ENCODE measurements at places on chromosomes 1 and 21.
A peak's percentile ranks its signal among the peaks of the same experiment; 100 is the strongest.

DNA sequence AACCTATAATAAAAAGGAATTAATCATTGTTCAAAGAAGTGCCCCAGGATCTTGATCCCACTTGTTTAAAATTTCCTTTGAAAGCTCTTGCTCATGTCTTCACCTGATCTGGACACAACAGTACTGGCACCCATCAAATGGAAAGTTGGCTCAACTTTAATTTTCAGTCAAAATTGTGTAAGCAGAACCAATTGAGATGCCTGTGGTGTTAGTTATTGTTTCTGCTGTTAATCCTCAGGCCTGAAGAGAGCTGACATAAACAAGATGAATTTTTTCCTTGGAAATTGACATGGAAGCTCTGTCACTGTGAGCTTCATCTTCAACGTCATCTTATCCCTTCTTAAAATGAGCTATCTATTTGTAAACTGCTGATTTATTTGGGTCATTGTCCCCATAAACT, 88.3 kb upstream of the TNFSF4 start:
- DNase-seq = peak; percentile 21

DNA sequence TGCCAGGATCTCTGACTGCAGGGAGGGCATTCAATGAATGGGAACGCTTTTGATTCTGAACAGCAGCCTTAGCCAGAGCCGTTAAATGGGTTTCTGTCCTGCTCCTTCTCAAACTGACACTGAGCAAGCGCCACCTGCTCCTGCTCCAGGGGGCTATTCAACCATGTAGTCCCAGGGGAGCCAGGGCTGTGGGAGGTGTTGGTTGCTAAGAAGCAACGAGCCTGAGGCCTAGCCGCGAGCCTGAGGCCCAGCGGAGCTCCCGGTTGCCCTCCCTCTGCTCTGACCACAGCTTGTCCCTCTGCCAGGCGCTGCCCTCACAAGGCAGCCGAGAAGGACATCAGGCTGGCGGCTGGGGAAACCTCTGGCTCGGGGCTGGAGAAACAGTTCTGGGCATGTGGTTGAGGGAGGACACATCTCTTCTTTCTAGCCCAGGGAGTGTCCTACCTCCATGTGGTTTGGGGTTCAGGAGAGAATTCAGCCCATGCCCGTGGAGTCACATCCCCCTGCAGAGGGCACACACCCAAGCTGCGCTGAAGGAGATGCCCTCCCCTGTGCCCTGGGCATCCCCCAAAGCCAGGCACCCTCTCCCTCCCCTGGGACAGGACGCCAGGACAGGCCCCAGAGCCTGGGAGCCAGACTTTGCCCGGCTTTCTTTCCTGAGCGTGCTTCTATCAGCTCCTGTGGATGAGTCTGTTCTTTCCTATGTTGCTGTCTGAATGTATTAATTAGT, 18.0 kb downstream of the PCP4 start:
- DNase-seq = no peak

DNA sequence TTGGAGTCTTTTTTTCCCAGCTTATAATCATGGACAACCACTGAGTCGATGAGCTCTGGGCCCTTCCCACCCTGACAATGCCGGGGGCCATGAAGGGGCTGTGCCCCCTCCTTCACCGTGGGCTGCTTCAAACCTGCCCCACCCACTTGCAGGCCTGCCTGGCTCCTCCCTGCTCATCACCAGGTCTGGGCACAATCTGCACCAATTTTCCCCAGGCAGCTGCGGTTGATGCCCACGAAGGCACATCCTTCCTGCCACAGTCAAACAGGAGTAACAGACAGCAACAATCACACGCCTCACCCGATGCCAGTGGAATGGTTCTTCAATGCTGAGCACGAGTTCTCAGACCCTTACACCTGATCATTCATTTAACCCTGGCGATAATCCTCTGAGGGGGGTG, 18.9 kb downstream of the PGLYRP3 start:
- no peak for DNase-seq

DNA sequence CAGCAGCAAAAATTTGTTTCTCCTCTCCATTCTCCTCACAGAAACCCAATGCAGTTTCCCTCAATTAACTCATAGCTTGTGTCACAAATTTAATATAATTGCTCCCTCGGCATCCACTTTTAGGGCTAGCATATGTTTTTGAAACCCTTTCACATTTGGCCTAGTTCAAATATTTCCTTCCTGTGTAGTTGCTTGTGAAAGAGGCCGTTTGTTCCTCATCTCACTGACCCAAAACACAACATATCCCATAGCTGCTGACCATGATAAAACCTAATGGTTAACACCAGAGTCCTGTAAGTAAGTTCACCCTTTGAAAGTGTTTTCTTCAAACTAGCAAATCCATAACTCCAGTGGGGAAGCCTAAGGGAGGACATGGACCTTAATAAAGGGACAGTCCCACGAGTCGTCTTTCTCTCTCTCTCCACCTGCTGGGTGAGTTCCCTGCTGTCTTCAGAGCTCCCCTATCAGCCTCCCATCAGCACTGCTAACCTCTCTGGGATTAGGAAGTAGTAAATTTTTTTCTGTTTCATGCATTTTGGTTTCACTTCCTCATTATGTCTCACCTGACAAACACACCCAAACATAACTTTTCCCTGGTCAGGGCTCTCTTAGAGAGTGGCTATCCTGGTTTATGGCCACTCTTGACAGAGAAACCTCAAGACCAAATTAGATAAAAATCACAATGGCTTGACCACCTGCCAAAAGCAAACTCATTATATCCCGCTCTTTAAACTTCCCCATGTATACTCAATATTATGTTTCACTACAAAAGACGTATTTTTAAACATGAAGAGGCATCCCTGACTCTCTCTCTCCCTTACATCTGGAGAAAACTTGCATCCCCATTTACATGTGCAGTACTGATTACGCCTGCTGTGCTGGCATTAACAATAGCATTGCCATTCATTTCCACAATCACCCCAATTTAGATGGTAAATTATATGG, 177.7 kb upstream of the HP1BP3 start:
- no peak for DNase-seq

- DNase-seq = no peak
Measured at GRCh38 chr21:37737507-37737906, 178.8 kb downstream of the KCNJ6 start.

DNA sequence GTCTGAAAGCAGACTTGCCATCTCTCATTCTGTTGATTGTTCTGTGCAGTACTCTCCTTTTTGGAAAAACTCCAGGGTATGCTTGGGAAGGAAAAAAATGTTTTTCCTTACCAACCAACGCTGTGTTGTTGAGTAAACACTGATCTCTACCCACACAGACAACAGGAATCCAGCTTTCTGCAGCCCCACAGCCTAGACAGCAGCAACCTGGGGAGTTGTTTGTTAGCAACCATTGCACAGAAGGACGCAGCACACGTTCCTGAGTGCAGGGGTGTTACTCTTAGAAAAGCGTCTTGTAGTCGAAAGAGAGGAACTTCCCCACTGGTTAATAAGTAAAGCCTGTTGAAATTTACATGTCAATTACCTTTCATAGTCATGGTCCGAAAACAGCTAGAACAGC, 56.6 kb downstream of the SMYD2 start:
- DNase-seq = peak; percentile 59

GRCh38 chr1:93588206-93588605, 93.4 kb downstream of the BCAR3 start:
- peak; percentile 64 for DNase-seq

DNA sequence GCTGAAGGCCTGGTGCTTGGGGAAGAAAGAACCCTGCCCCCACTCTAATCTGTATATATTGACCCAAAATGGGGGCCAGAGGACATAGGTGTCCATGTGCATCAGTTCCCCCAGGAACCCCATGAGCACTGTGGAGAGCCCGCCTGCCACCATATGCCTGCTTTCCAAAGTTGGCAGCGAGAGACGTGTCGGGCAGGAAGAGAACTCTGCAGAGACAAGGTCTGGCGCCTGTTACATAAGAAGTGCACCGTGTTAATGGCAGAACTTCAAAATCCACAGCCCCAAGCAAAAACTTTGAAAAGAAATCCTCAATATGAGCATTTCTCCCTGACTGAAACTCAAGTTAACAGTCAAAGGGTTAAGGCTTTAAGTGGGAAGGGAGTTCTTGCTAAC, 8.0 kb downstream of the CTNNBIP1 start:
- DNase-seq = no peak

DNA sequence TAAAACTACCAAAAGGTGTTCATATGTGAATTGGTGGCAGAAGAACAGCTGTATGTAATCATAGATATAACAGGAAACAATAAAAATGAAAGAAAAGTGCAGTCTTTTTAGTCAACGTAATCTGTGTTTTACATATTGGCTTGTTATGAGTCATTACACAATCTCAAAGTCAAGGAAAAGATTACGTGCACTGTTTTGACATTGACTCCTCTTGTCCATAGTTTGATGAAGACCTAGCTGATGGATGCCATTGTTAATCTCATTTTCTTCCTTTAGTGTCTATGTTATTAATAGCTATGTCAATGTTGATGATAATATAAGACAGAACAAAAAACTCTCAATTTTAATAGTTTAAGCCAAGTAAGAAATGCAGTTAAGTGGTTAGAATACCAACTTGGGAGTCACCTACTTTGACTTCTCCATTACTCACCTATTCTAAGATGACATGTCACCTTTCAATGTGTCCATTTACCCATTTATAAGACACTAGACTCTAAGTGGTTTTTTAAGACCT, 84.5 kb upstream of the SAMSN1 start:
- DNase-seq = no peak

DNA sequence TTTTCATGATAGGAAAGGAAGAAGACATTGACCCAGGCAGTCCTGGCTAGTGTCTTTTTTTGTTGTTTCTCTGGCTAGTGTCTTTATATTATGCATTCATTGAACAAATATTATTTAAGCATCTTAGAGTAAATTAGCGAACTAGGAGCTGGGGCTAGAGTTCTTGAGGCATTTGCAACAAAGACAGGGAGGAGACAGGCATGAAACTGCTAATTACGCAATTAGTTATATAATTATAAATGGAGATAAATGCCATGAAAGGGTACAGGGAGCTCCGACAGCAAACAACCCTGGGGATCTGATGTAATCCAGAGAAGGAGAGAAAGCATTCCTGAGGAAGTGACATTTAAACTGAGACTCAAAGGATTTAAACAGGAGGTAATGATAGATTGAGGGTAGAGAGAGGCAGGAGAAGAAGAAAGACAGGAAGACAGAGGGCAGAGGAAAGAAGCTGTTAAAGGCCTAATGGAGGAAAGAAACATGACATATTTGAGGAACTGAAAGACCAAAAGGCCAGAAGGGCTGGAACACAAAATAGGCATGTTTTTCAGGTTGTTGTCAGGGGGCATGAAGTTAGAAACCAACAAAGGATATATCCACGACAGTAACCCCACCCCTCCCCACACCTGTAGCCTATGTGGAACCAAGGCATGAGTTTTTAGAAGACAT, 99.5 kb upstream of the GJB5 start:
- DNase-seq = no peak

DNA sequence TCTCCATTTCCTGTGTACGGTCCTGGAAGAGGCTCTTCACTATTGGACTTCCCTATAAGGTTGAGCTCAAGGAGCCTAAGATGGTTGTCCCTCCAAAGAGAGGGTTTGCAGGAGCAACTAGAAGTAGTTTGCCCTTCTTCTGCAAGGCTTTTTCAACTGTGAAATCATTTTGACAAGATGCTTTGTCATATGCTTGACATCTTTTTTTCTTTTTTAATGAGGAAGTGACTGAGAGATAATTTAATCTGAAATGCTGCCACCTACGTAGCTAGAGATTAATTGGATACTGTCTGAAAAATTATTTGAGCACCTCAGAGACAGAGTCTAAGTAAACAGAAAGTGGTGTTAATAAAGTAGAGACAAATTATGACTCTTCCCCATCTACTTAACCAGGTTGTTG, 97.0 kb downstream of the CHRM3 start:
- no peak for DNase-seq

GRCh38 chr1:17874710-17875109, 119.6 kb downstream of the ACTL8 start:
- DNase-seq = peak; percentile 97

DNA sequence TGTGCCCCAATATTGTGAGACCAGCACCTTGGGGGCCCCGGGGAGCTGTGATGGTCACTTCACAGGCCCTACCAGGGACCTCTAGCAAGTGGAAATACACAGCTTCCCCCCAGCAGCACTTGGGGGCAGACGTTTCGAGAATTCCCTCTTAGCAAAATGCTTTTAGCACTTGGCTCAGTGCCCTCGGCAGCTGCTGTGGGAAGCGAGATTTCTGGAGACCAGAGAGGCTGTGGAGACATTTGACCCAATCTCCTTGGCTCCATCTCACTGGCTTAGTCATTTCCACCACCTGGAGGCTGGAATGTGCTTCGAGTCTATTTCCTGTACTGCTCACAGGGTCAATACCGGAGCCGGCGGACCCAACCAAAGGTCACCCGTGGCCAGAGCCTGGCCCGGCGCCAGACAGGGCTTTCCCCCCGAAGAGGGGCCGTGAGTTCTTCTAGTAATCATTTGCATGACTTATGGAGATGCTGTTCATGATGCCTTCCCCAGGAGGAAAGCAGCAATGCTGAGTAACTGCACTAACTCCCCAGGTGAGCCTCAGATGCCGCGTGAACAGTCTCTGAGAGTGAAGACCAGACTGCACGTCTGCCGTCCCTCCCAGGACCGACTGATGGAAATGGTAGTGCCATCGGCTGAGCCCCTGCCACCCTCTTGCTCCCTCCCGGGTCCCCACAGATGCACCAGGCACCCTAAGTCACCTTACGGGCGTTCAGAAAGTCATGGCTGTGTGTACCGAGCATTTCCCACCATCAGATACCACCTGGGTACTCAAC, 4.4 kb upstream of the C2CD2 start:
- DNase-seq = peak; percentile 93

DNA sequence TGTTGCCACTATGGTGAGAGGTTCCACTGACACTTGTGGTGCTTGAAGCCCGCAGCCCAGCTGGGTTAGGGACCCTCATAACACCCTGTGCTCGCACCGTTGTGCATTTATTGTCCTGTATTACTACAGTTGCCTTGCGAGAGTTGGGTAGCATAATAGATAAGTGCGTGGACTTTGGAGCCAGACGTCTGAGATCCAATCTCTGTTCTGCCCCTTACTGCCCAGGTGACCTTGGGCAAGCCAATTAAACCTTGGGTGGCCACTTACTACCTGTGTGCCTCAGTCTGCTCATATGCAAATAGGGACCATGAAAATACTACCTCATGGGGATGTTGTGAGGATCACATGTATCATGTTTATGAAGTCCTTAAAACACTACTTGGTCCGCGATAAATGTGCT, 13.3 kb downstream of the C8B start:
- no peak for DNase-seq
